CD8-positive, alpha-beta memory T cell (primary cell): ENCODE measurements at places on chromosomes 1 and 21. TPM values are rescaled to one million over a fixed set of nuclear protein-coding genes. Genes with fewer than 3 reads are reported as not detected.

- H3K36me3 ChIP-seq: no peaks in the 10 kb centered on the region
- DNase-seq: no peak
- H3K4me3 ChIP-seq: no peak overlapping the region
- no peaks in the 10 kb centered on the region for H3K4me1 ChIP-seq
- no peaks in the 10 kb centered on the region for H3K27me3 ChIP-seq
These were observed 1165.1 kb upstream of the NCAM2 start for GRCh38 chr21:19833082-19833481.

DNA sequence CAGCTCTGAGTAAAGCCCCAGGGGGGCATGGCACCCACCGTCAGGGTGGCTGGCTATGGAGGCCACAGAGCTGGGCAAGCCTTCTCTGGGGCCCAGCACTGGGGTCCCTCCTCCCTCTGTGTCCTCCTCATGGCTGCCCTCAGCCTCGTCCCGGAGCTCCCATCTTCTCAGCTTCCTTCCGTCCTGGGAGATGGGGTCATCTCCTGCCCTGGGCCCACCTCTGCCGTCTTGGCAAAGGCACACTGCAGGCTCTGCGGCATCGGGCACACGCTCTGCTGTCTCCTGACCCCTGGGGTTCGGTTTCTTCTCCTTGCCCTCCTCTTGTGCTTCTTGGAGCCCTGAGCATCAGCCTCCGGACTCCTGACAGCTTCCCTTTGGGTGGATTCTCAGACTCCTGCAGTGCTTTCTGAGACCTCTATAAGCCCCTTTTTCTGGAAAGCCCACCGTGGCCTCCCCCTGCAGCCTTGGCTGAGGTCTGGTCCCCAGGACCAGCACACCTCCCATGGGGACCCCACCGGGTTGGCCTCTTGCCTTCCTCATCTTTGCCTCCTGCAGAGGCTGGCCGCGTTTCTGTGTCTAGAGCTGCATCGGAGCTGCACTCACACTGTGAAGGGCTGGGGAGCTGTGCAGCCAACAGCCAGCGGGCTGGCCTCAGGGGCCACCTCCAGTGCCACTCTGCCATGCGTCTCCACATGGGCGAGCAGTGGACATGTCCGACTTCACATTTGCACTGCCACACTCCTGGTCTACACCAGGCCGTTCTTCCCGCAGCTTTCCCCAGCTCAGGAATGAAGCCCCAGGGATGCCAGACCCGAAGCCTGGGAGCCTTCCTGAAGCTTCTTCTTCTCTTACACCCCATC is 11.6 kb downstream of the UMODL1 start:
- no peaks in the 10 kb centered on the region for H3K4me1 ChIP-seq
- no peaks in the 10 kb centered on the region for H3K36me3 ChIP-seq
- no peaks in the 10 kb centered on the region for H3K27me3 ChIP-seq
- H3K4me3 ChIP-seq: no peak overlapping the region
- no peak for DNase-seq

DNA sequence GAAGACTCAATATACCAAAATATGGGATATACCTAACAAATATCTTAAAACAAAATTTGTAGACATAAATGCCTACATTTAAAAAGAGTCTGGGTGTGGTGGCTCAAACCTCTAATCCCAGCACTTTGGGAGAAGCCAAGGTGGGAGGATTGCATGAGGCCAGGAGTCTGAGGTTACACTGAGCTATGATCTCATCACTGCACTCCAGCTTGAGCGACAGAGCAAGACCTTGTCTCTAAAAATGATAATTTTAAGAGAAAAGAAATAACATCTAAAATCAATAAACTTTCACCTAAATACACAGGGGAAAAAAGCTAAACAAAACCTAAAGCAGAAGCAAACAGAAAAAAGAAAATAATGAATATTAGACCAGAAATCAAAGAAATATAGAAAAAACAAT is 102.7 kb upstream of the PBX1 start:
- DNase-seq: no peak
- no peaks in the 10 kb centered on the region for H3K27me3 ChIP-seq
- H3K4me1 ChIP-seq: no peaks in the 10 kb centered on the region
- no peak overlapping the region for H3K4me3 ChIP-seq
- no peak overlapping the region for H3K27ac ChIP-seq

DNA sequence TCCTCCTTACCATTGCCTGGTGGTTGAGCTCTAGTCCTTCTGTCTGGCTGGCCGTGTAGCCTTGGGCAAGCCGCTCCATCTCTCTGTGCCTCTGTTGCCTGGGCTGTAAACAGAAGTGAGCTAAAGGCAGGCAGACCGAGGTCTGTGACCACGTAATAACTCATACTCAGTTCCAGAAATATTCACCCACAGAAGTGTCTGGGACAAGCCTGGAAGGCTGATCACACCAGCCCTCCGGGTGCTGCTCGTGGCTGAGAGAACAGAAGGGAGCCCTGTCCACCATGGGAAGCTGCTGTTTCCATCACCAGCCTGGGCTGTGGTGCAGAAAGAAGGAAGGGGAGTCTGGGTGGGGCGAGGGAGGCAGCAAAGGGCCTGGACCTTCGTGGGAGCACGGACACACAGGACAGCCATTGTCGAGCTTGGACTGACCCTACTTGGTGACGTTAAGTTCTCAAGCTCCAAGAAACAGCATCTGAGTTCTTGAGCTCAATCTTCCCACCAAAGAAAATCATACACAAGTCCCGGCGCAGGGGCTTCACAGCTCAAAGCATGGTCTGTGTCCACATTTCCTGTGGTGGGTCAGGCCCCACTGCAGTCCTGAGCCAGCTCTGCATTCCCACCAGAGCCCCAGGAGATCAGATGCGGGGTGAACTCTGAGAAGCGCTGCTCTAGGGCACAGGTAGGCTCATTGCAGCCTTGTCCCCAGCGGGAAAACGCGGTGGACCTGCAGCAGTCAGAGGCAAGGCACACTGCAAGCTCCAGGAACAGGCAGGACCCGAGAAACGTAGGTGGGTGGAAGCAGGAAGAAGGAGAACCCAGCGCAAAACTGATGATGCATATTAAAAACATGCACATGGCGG is 61.8 kb downstream of the RUNX3 start:
- no peak overlapping the region for H3K27ac ChIP-seq
- no peak overlapping the region for H3K4me3 ChIP-seq
- no peaks in the 10 kb centered on the region for H3K36me3 ChIP-seq
- H3K27me3 ChIP-seq: no peaks in the 10 kb centered on the region

DNA sequence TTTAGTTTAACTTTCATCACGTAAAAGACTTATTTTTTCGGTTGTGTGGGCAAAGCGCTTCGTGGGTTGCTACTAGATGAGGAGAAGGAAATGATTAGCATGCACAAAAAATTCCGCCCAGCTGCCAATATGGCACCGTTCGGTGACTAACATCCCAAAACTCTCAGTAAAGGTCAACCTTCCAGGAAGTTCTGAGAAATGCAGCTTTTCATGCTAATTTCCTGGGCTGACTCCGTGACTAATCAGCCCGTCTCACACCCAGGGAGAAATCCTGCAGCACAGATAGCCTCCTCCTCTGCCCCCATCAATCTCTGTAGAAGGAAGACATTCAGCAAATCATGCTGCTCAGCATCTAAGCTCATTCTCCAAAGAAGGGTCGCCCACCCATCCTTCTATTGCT is 34.1 kb downstream of the TMCO4 start:
- H3K27me3 ChIP-seq: no peaks in the 10 kb centered on the region
- no peak for DNase-seq
- H3K4me3 ChIP-seq: no peak overlapping the region
- peaks cover 1% of the 10 kb centered on the region for H3K36me3 ChIP-seq

GRCh38 chr1:167984886-167985489 is 48.1 kb upstream of the MPC2 start:
- peaks cover 3% of the 10 kb centered on the region for H3K36me3 ChIP-seq
- no peaks in the 10 kb centered on the region for H3K4me1 ChIP-seq
- no peaks in the 10 kb centered on the region for H3K27me3 ChIP-seq
- H3K4me3 ChIP-seq: no peak overlapping the region

- H3K4me3 ChIP-seq: no peak overlapping the region
- no peaks in the 10 kb centered on the region for H3K27me3 ChIP-seq
- no peak for DNase-seq
- H3K36me3 ChIP-seq: peaks cover 30% of the 10 kb centered on the region
- no peak overlapping the region for H3K27ac ChIP-seq
These were observed 19.3 kb upstream of the DNAJC28 start for GRCh38 chr21:33510826-33511225.

GRCh38 chr1:24452922-24453485 is 37.4 kb downstream of the NIPAL3 start:
- DNase-seq: no peak
- peaks cover 59% of the 10 kb centered on the region for H3K36me3 ChIP-seq
- H3K27ac ChIP-seq: no peak overlapping the region
- no peaks in the 10 kb centered on the region for H3K27me3 ChIP-seq

DNA sequence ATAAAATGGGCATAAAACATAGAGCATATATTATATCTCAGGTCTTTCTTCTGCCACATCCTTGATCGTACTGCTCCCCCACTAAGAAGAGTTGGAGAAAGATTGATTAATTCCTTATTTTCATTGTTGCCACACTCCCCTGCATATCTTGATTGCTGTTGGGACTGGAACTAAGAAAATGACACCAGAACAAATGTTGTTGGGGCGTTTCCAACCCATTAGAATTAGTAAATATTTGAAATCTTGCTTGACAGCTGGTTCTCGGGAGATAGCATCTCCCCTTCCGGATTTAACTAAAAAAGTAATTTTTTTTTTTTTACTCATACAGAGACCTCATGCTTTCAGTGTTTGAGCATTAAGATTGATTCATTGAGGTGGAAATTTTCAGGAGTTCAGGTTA is 493.0 kb upstream of the PLXNA2 start:
- H3K4me3 ChIP-seq: no peak overlapping the region
- no peaks in the 10 kb centered on the region for H3K4me1 ChIP-seq
- no peak overlapping the region for H3K27ac ChIP-seq
- no peaks in the 10 kb centered on the region for H3K36me3 ChIP-seq
- no peaks in the 10 kb centered on the region for H3K27me3 ChIP-seq

DNA sequence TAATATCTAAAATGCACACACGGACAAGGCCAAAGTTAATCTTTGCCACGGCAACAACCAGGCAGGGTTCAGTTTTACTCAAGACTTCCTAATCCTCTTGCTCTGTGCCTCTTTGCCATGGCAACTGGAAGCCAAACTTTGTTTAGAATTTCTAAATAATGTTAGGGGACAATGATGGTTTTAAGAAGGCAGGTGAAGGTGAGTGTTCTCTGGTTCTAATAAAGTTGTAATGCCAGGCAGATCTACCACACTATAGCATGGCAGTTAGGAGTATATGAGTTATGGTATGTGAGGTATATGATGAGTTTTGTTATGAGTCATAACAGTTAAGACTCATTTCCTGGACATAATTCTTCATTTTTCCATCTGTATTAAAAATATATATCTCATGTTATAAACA is 2.7 kb downstream of the PTPRC start:
- peak overlapping the region; percentile 91 for H3K27ac ChIP-seq
- H3K36me3 ChIP-seq: peaks cover 27% of the 10 kb centered on the region
- H3K27me3 ChIP-seq: no peaks in the 10 kb centered on the region
- H3K4me3 ChIP-seq: peak overlapping the region; percentile 85
- H3K4me1 ChIP-seq: peaks cover 53% of the 10 kb centered on the region
- no peak for DNase-seq

GRCh38 chr1:119978018-119978505 is 81.7 kb upstream of the ADAM30 start:
- no peak overlapping the region for H3K27ac ChIP-seq
- H3K4me1 ChIP-seq: no peaks in the 10 kb centered on the region
- H3K4me3 ChIP-seq: no peak overlapping the region
- peaks cover 9% of the 10 kb centered on the region for H3K36me3 ChIP-seq
- DNase-seq: no peak

- no peak overlapping the region for H3K4me3 ChIP-seq
- no peak for DNase-seq
- no peaks in the 10 kb centered on the region for H3K4me1 ChIP-seq
- H3K36me3 ChIP-seq: no peaks in the 10 kb centered on the region
These were observed 78.5 kb downstream of the NMNAT2 start for GRCh38 chr1:183339556-183340167.

DNA sequence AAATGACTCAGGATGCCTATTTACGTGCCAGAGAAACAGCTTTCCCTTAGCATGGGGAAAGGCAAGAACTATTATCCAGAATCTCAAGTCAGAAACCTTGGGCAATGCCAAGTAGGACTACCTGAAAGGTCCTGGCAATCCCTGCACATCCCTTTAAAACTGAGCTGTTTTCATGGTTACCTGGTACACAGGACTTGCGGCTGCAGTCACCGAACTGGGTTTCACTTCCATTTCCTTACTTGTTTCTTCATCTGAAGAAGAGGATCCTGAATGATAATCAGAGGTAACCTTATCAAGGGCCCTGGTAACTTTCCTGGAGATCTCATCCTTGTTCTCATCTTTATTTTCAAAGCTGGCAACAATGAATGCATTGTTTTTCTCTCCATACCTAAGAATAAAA is 14.3 kb downstream of the BTG3 start:
- H3K4me3 ChIP-seq: no peak overlapping the region
- no peak for DNase-seq
- no peak overlapping the region for H3K27ac ChIP-seq
- H3K27me3 ChIP-seq: no peaks in the 10 kb centered on the region
- H3K36me3 ChIP-seq: peaks cover 7% of the 10 kb centered on the region

DNA sequence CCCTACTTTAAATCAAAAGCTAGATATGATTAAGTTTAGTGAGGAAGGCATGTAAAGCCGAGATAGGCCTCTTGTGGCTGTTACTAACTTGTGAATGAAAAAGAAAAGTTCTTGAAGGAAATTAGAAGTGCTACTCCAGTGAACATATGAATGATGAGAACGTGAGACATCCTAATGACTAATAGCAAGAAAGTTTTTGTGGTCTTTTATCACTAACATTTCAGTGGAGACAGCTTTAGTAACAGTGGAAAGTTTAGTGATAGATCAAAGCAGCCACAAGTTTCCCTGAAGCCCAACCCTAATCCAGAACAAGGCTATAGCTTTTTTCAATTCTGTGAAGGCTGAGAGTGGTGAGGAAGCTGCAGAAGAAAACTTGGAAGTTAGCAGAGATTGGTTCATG is 73.6 kb upstream of the LRRC8B start:
- no peaks in the 10 kb centered on the region for H3K27me3 ChIP-seq
- H3K4me3 ChIP-seq: no peak overlapping the region
- no peak overlapping the region for H3K27ac ChIP-seq
- H3K36me3 ChIP-seq: no peaks in the 10 kb centered on the region
- DNase-seq: no peak

- H3K27ac ChIP-seq: no peak overlapping the region
- H3K36me3 ChIP-seq: no peaks in the 10 kb centered on the region
- peaks cover 6% of the 10 kb centered on the region for H3K4me1 ChIP-seq
- no peak for DNase-seq
These were observed 84.2 kb upstream of the SLC2A1 start for GRCh38 chr1:43042773-43043457.

CHRNB2 gene
- total RNA-seq: not detected

FAM43B gene
- not detected for total RNA-seq

SPRR1B gene
- total RNA-seq: not detected

FLAD1 gene
- 73.7 TPM for total RNA-seq

COL6A2 gene
- 22.8 TPM for total RNA-seq

LCE3E gene
- not detected for total RNA-seq

NCF2 gene
- total RNA-seq: 4.6 TPM

SYCP1 gene
- not detected for total RNA-seq
